Fibroblast of lung (primary cell): ENCODE measurements at places on chromosomes 1 and 21.
A peak's percentile ranks its signal among the peaks of the same experiment; 100 is the strongest.

- no peak for DNase-seq
These were observed 294.0 kb upstream of the C1orf87 start for GRCh38 chr1:60367532-60367931.

DNA sequence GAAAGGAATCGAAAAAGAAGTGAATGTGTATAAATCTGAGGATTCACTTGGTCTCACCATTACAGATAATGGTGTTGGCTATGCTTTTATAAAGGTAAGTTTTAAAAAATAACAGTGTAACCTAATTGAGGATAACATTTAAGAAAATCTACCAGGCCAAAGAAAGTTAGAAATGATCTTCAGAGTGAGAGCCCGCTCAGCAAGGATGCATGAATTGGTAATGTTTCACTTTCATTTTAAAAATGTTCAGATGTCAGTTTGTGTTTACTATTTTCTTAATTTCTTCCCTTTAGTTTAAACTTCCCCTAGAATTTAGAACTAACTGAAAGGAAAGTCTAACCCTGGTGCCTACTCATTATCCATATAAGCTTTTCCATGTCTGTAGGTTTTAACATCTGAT lies 35.0 kb downstream of the GIPC2 start:
- DNase-seq: no peak

GRCh38 chr21:43034101-43034500 lies 41.5 kb downstream of the CBS start:
- DNase-seq: peak; percentile 16

DNA sequence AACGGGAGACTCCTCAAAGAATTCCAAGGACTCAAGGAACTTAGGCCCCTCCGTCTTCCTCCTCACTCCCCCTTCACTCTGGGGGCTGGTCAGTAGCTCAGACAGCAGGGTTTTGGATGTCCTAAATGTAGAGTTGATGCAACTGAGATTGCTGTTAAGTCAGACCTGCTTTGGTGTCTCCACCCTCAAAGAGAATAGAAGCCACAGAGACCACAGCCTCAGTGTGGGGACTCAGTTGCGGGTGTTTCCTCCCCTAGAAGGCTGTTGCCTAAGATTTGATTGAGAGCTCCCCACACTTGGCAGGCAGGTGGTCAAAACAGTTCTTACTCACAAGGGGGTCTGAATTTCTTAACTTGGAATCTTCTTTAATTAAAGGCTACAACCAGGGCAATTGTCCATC lies 7.6 kb downstream of the MAN1C1 start:
- DNase-seq: no peak

DNA sequence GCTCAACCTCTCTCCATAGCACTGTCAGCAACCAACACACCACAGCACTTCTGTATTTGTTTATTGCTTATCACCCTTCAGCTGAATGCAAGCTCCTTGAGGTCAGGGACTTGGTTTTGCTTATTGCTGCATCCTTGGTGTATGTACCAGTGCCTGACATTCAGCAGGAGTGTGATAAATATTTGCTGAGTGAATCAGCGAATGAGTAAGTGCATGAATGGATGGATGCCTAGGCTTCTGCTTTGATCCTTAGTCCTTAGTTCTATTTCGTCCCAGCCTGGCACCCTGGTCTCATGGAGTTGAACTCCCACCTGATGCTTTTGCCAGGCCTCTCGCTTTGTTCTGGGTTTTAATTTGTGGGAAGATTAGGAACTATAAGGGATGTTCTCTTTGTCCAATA lies 88.2 kb downstream of the ZSCAN20 start:
- DNase-seq: no peak

DNA sequence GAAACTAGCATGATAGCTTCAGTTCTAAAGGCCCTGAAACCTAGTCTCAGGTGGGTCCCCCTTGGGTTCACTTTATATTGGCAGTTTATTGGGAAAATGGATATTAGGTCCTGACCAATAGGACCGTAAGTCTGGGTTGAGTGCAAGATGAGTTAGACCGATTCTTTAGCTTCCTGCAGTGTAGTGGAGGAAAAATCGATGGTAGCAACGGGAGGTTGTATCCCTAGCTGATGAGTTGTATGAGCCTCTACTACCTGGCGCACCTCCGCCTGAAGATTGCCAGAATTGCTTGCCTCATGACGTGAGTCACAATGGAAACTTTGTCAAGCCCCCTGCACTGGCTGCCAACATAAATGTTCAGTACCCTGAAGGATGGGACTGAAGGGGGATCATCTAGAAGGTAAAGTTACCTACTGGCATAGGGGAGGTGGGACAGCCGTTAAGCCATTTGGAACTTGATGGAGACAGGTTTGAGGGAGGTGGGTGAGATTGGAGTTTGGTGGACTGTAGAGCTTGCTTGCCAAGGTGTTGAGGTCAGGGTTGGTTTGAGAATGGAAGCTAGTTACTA lies 3.9 kb downstream of the RCC1 start:
- peak; percentile 53 for DNase-seq

DNA sequence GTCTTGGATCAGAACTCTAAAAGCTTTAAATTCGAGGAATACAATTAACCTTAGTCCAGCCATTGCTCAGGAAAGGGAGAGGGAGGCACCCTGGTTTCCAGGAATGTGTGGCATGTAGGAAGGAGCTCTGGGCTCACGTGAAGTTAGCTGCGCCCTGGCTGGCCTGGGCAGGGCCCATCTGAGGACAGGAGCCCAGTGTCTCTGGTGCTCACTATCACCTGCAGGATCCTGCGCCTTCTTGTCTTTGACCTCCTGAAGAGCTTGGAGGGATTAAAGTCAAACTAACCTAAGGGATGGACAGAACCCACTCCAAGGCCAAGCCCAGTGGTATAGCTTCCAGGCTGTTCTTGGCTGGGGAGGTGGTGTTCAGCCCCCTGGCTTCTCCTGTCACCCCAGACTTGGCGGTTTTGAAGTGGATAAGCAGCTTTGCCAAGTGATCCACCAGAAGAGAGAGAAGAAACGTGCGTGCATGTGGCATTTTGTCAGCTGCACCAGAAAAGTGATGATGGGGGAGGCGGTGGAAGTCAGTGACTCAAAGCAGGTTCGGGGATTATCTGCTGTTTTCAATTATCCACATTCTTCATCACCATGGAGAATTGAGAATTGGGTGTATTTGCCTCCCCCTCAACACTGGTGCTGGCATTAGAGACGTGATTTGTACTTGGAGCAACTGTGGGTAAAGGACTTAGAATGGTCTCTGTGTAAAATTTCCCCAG lies 11.9 kb upstream of the KCNN3 start:
- no peak for DNase-seq

DNA sequence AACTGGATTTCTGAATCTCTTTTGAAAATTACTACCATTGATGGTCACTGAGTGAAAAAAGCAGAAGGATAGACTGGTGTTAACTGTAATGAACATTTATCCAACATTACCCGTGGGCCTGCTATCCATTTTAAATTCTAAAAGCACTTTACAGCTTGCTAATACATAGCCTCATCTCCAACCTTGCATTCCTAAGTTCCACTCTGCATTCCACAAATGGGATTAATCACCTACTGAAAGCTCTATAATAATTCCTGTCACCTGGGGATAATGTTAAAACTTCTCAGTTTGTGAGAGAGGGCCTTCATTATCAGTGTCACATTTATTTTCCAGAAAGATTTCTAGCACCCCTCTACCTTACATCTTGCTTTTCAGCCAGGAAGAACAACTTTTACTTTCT lies 38.2 kb downstream of the PTPRC start:
- DNase-seq: no peak

GRCh38 chr1:205488074-205488723 lies 16.3 kb upstream of the CDK18 start:
- DNase-seq: peak; percentile 67

GRCh38 chr21:36065497-36066036 lies 4.3 kb upstream of the CBR1 start:
- DNase-seq: peak; percentile 64

- DNase-seq: peak; percentile 36
These were observed 20.0 kb upstream of the KLHDC8A start for GRCh38 chr1:205376739-205377138.
